ENCODE measurements at places on chromosomes 11 and 22.
A peak's percentile ranks its signal among the peaks of the same experiment; 100 is the strongest.

DNA sequence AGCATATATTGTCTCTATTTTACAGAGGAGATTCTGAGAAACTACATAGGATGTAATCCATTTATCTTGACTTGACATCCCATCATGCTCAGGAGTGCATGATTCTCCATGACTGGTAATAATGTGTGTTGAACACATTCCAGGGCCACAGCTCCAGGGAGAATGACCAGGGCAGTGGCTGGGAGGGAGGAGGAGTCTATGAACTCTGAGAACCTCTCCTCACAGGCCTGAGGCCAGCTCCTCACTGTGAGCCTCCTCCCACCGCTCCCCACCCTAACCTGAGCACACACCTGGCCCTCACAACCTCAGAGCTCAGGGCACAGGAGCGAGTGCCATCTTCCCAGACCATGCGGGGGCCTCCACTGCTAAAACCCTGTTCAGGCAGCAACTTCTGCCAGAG lies 8.0 kb upstream of the ACRV1 start:
- DNase-seq: no peak

DNA sequence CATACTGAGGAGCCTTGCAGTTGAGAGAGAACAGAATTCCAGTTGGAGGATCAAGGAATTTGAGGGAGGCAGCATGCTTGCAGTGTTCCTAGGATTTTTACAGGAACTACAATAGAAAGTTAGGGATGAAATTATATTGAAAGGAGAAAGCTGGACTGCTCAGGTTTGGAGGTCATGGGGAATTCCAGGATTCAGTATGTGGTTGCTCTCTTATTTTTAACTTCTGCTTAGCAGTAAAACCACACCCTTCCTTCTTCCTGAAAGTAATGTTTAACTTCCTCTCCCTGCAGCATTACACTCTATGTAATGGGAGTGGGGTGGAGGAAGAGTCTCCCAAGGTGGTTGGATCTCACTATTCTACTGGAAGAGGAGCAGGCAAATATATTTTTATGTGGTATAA lies 31.3 kb downstream of the CTNND1 start:
- no peak for DNase-seq

- no peak for DNase-seq
Measured at GRCh38 chr11:71115770-71116692, 136.3 kb downstream of the SHANK2 start.

- no peak for DNase-seq
Measured at GRCh38 chr11:111510311-111510710, 1.9 kb downstream of the BTG4 start.

DNA sequence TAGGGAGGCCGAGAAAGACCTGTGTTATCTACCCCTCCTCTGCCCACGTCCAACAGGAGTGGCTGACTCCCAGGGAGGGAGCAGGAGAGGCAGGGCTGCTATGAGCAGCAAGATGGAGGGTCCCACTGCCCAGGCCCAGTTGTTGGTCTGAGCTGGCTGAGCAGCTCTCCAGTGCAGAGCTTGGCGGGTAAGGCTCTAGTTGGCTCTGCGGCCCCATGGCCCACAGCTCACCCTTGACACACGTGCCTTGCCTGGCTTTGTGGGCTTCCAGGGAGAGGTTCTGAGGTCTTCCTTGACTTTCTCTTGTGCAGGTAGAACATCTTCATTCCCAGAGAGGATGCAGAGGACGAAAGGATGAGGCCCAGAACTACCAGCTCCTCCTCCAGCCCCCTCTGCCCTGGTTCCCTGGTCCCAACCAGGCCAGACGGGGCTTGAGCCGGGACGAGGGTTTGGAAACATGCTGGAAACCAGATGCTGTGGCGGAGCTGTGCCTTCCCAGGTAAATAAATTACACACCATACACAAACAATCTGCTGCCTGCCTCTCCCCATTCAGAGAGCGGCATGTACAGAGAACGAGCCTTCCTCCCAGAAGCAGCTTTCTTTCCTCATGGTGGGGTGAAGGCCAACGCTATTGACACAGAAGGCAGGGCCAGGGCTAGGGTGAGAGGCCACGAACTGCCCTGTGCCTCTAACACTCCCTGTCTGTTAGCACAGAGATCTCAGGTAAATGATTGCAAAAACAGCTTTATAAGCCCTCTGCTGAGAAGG lies 48.1 kb downstream of the DSCAML1 start:
- DNase-seq: peak; percentile 73

GRCh38 chr22:44531487-44531886 lies 33.5 kb upstream of the RTL6 start:
- no peak for DNase-seq

DNA sequence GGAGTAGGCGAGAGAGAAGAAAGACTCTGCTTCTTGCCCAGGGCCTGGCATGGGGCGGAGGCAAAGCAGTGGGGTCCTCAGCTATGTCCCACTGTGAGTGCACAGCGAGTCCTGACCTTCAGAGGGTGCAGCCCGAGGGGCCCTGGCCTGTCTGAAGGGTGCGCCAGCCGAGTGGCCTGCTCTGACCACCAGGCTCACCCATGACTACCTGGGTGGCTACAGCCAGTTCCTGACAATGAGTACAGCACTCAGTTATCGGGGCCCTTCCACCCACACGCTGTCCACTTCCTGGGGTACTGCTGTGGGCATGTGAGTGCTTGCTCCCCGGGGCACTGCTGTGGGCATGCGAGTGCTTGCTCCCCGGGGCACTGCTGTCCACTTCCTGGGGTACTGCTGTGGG lies 74.1 kb upstream of the B3GAT1 start:
- no peak for DNase-seq

- no peak for DNase-seq
Measured at GRCh38 chr11:126394036-126394435, 38.5 kb downstream of the ST3GAL4 start.

GRCh38 chr11:119474682-119475596 lies 52.0 kb upstream of the THY1 start:
- DNase-seq: peak; percentile 40

DNA sequence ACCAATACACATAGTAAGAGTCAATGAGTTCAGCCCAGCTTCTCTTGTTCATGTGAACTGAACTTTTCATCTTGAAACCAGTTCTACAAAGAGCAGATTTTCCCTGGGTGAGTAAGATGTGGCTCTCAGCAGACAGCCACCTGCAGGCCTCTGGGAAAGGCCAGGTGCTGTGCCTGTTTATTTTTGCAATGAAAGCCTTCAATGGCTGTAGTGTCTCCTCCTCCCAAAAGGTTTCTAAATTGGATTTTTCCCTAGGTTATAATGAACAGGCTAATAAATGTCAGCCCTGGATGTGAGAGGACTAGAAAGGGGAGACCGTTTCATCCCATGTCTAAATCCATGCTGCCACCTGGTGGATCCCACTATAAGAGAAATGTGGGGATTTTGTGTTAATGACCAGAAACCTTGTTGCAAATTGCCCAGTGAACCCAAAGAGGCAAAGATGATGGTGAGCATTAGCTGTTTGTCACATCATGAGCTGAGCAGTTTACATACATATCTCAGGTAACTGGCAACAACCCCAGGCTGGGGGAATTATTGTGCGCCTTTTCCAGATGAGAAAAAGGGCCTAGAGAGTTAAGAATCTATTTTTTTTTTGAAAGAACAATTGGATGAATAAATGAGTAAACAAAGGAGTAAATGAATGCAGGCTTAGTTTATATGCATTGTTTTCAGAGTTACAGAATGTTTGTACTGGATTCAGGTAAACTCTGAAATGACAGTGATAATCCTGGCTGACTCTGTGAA lies 12.7 kb downstream of the C11orf91 start:
- DNase-seq: no peak

- no peak for DNase-seq
Measured at GRCh38 chr11:134576286-134576685, 164.2 kb upstream of the B3GAT1 start.

DNA sequence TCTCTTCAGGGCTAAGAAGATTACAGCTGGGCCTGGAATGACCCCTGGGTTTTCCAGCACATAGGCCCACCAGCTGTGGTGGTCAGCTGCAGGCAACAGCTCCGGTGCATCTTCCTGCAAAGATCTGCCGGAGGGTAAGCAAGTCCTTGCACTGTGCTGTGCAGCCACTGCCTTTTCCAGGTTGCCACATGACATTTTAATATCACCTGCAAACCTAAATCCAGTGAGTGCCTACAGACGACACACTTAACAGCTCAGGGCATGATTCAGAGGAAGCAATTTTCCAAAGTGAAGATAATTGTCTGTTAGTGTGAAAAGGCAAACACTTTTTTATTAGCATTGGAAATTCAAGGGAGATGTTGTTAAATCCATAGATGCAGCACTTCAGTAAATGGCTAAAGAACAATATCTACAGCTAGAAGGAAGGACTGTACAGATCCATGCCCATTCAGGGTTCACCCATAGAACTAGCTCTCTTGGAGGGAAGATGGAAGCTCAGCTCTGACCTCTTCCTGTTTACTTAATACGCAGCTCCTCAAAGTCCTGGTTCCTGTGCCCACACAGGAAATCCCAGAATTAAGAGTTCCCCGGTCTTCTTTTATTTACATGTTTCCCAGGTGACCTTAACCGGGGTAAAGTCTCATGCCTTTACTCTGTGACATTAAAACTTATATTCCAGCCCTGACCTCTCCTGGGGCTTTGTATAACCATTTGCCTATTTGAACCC lies 13.3 kb upstream of the NRIP3 start:
- no peak for DNase-seq

- DNase-seq: no peak
Measured at GRCh38 chr11:35905646-35906276, 38.1 kb upstream of the LDLRAD3 start.

DNA sequence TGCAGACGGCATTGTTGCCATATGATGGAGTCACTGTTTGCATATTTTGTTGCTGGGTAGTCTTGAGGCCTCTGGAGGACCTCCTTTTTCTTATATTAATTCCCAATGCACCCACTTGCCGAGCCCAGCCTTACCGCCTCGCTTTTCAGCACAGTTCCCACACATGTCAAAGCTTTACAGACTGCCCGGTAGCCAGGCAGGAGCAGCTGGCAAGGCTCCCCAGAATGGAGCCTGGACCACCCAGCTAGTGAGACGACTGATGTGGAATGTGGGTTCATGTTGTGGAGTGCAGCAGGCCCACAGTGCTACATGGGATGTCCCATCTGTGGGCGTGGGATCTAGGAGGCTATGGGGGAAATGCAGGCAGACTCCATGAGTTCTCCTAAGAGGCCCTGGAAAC lies 99.4 kb upstream of the MTMR2 start:
- DNase-seq: no peak

- DNase-seq: peak; percentile 38
Measured at GRCh38 chr11:47408598-47409439, 429 bp downstream of the SLC39A13 start.

- DNase-seq: no peak
Measured at GRCh38 chr22:43895986-43896645, 4.3 kb upstream of the PNPLA5 start.

GRCh38 chr11:61718046-61718531 lies 34.3 kb upstream of the MYRF start:
- DNase-seq: peak; percentile 46

DNA sequence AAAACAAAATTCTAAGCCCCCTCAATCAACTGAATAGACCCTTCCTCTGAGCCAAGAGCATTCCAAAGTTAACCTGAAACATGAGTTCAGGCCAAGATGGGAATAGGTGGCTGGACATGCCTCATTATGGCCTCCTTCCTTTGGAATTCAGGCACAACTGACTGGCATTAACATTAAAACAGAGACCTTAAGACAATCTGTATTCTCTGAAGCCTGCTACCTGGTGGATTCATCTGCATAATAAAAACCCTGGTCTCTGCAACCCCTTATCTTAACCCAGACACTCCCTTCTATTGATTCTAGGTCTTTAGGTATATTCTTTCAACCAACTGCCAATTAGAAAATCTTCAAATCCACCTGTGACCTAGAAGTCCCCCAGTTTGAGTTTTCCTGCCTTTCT lies 66.3 kb downstream of the JRKL start:
- DNase-seq: no peak

GRCh38 chr11:120381401-120381800 lies 45.2 kb downstream of the ARHGEF12 start:
- DNase-seq: no peak

DNA sequence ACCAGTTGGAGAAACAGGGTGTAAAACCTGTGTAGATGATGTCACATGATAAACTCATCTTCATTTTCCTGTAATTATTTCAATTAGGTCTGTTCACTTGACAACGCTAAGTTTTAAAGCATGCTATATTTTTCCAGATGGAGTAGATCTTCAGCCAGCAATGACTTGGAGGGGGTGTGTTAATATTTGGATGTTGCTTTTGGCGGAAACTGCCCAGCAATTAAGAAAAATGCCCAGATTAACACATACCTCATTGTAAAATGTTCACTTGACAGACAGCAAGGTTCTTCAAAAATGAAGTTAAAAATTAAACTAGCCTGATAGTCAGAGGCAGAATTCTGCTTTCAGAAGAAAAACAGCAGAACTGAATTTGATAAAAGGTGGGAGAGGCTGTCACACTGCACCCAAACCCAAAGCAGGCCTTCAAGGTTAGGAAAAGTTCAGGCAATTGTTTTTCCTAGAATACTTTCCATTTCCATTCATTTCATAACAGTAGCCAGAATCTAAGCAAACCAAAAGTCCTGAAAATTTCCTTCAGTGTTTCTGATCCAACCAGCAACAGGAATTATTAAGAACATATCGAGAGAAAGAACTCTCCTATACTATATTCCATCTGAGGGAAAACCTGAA lies 33.0 kb downstream of the VSIG10L2 start:
- DNase-seq: no peak

DNA sequence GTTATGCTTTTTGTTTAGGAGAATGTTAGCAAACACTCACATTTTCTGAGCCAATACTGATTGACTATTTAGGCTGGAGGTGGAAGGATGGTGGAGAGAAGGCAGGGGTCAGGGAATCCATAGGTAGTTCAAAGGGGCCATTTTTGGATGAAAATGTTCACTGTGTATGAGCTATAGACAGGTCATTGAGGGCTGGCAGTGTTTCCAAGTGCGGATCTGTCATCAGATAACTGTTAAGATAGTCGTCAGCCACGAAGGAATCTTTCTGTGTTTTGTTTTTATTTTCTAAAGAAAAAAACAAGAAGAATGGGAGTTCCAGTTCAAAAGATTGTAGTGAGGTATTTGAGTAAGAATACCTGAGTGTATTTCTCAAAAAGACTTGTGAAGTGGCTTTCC lies 3.1 kb downstream of the KCNJ5 start:
- no peak for DNase-seq

GRCh38 chr11:95339086-95339901 lies 108.3 kb upstream of the SESN3 start:
- no peak for DNase-seq

GRCh38 chr11:6554828-6555706 lies 48.3 kb downstream of the RRP8 start:
- no peak for DNase-seq

GRCh38 chr11:23620617-23621016 lies 760.3 kb upstream of the CCDC179 start:
- DNase-seq: no peak

DNA sequence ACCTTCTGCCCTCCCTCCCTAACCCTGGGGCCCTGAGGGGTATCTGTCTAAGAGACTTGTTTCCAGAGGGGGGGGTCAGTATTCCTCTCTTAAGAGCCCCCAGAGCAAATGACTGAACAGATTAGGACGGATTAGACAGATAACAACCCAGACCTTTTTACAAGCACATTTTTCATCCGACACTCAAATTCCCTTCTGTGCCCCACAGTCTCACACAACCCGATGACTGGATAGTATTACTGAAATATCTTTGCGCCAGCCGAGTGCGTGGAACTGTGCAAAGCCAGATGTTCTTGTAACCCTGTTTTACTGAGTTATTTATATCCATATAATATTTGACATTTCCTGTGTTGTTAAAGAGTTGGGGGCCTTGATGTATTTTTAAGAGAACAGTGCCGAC lies 30.9 kb upstream of the FLI1 start:
- DNase-seq: no peak

Data from transverse colon (tissue), 4 donors.